Ureter (tissue), 1 donor: ENCODE measurements at places on chromosomes 7 and 10. TPM values are rescaled to one million over a fixed set of nuclear protein-coding genes. Genes with fewer than 3 reads are reported as not detected.

GRCh38 chr10:31778627-31779026 lies 150.0 kb downstream of the ARHGAP12 start:
- no peak for DNase-seq

- DNase-seq, result peak; percentile 75
These were observed 52.3 kb upstream of the MYL10 start for GRCh38 chr7:101681170-101682007.

The NEURL1 gene
- 1.2 TPM for total RNA-seq

GRCh38 chr7:25951414-25952260 lies 200.4 kb upstream of the NFE2L3 start:
- no peak for DNase-seq

The CCDC7 gene
- 31.7 TPM for total RNA-seq

GRCh38 chr10:116105264-116105663 lies 167.7 kb downstream of the GFRA1 start:
- no peak for DNase-seq

DNA sequence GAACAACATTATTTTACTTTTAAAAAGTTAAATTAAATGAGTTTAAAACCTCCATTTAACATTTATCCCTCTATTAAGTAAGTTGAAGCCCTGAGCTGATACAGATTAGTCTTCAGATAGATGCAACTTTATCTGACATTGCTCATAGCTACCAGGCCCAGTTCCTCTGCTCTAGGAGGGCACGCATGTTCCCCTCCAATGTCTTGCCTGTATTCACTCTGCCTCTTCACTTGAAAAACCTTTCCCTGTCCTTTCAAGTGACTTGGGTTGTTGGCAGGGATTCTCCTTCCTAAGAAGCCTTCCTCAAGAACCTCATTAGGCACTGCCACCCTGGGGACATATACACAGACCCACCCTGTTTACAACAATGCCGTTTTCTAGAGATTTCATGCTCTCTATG lies 270.4 kb downstream of the RELN start:
- no peak for DNase-seq

GRCh38 chr10:86411281-86411841 lies 44.8 kb upstream of the GRID1 start:
- peak; percentile 51 for DNase-seq

The ITGB1 gene
- 349 TPM for total RNA-seq

DNA sequence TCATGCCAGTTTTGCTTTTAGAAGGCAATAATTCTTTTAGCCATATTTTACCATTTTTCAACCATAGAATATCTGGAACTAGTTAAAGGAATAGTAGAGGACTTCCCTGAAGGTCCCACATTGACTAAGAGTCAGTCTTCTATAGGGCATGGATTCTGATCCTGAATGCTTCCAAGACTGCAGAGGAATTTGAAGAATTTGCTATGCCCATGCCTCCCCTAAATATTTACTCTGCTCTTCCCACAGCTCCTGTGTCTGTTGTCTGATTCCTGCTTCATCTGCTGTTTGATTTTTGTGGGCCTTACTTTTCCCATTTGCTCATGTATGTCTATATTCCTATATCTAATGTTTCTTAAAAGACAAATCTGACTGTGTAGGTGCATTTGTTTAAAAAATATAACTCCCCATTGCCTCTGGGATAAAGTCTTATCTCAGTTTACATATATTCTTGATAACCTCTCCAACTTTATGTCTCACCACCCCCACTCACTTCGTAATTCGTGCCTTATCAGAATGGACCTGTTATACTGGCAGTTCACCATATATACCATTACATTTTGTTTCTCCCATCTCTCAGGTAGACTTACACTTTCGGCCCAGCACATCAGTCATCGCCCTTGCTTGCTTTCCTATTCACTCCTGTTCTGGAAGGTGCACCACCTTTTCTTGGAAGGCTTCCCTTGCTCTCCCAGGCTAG lies 33.9 kb downstream of the LRRC4 start:
- DNase-seq, result no peak

GRCh38 chr10:26931223-26931622 lies 70.5 kb upstream of the ABI1 start:
- DNase-seq, result no peak

- no peak for DNase-seq
These were observed 329.9 kb upstream of the CELF2 start for GRCh38 chr10:10687751-10688150.

- no peak for DNase-seq
These were observed 57.5 kb downstream of the FHIP2A start for GRCh38 chr10:114879093-114879492.

The CLDN3 gene
- 6.8 TPM for total RNA-seq

The BUD31 gene
- total RNA-seq, result 104 TPM

The ODAD2 gene
- 0.86 TPM for total RNA-seq

The KAZALD1 gene
- 3.4 TPM for total RNA-seq

The COL17A1 gene
- total RNA-seq, result 18.5 TPM

- DNase-seq, result no peak
These were observed 111.4 kb downstream of the TFPI2 start for GRCh38 chr7:93779115-93779514.

- DNase-seq, result no peak
These were observed 12.2 kb downstream of the ARPC1B start for GRCh38 chr7:99386584-99387238.

DNA sequence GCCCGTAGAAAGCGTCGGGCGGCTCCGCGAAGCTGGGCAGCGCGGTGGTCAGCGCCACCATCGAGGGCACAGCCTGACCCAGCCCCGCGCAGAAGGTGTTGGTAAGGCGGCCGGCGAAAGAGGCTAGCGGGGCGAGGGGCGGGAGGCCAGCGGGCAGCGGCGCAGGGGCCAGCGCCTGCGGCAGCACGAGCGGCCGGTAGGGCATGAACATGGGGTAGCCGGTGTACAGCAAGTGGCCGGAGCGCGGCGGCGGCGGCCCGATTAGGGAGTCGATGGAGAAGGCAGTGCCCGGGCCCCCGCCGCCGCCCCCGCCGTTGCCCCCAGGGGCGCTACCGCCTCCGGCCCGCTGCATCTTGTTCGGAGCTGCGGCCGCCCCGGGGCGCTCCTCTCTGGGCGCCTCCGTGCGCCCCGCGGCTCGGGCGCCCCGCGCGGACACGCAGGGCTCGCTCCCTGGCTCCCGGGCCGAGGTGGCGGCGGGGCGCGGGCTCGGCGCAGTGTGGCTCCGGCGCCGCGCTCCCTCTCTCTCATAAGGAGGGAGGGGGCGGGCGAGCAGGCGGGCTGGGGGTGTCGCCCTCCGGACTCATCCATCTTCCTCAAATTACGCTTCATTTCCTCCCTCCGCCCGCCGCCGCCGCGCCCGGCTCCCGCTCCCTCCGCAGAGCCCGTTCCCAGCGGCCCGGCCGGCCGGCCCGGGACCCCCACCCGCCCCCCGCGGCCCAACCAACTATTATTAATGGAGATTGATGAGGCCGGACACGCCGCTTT lies at the start of gene GBX1:
Gene GBX1 (minus strand): TSS at position 498 of the 765 bp plus-strand sequence. CDS start 146 bp downstream, at position 352.
- no peak for DNase-seq

- DNase-seq, result no peak
These were observed 317.7 kb upstream of the SEMA3C start for GRCh38 chr7:81236560-81236959.

DNA sequence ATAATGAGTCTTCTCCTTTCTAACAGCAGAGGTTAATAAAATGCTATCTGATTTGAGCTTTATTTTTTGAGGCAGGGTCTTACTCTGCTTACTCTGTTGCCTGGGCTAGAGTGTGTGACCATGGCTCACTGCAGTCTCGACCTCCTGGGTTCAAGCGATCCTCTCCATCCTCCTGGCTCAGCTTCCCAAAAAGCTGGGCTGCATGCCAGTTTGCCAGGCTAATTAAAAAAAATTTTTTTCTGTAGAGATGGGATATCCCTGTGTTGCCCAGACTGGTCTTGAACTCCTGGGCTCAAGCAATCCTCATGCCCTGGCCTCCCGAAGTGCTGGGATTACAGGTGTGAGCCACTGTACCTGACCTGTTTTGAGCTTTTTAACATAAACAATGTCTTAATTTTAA lies 56.7 kb downstream of the SCD start:
- DNase-seq, result no peak

GRCh38 chr7:118218413-118219156 lies 5.9 kb upstream of the ANKRD7 start:
- no peak for DNase-seq

DNA sequence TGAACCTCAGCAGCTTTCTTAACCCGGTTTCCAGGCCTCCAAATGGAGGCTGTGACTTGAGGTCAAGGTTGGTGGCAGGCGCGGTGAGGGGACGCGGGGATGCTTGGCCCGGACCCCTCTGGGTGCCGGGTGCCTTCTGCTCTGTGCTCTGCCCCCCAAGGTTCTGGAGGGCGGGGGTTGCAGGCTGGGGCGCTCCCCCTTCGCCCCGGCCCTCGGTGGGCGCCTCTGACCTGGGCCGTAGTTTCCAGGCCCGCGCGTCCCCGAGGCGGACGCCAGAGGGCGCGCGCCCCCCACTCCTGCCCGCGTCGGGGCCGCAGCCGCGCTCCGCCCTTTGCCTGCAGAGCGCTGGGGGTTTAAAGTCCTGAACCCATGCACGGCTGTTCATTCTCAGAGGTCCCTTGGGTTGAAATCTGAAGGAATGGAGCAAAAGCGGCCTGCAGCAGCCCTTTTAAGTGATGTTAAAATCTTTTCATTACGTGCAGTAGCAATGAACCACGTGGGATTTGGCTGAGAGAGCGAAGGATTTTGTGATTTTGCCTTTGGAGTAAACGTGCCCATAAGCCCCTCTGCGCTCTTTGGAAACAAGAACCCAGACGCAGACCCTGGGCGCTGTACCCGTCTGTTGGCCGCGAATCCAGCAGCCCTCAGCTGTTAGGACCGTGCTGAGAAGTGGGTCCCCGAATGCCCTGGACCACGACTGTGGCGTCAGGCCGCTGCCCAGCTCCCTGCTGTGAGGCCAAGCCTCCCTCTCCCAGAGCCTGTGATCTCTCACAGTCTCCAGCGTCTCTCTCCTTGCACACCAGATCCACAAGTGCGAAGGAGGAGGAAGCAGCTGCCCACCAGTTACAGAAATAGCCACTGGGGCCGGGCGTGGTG lies 135.0 kb downstream of the ACTR3B start:
- DNase-seq, result no peak

- DNase-seq, result peak; percentile 23
These were observed 255.1 kb upstream of the MKLN1 start for GRCh38 chr7:131072505-131073091.

The SLC26A4 gene
- total RNA-seq, result 1.4 TPM

DNA sequence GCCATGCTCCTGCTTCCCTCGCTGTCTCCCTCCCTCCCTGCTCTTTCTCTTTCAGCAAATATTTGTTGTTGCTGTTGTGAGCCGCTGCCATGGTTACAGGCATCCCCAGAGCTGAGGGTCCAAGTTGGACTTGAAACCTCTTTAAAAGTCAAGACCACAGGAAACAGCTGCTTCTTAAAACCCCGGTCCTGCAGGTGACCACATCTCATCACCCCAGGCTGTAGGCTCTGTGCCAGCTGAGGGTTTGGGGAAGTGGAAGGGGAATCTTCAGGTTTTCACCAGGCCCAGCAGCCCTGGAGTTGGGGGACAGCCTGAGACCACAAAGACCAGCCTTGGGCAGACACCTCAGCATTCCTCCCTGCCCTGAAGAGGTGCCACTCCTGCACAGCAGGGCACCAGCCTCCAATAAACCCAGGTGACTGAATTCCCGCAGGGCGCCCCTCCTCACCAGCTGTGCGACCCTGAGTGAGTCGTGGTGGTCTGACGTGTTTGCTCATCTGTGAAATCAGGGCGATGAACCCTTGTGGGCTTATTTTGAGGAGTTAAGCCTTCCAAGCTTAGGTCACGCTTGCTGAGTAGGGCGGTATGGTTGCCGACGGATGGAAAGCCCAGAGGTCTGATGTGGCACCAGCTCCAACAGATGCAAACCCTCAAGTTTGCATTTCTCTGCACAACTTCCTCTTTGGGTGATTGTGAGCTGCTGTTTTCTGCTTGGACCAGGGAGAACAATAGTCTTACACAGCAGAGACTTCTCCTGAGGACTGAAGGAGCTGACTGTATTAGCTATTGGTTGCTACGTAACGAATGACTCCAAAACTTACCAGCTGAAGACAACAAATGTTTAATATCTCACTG lies 24.8 kb downstream of the NPTX2 start:
- no peak for DNase-seq

The ANKRD22 gene
- 14.7 TPM for total RNA-seq

- peak; percentile 43 for DNase-seq
These were observed 1.4 kb upstream of the HOXA6 start for GRCh38 chr7:27148756-27149641.

- no peak for DNase-seq
These were observed 161.8 kb downstream of the SKIDA1 start for GRCh38 chr10:21363731-21364104.

The IL2RA gene
- 2.2 TPM for total RNA-seq

DNA sequence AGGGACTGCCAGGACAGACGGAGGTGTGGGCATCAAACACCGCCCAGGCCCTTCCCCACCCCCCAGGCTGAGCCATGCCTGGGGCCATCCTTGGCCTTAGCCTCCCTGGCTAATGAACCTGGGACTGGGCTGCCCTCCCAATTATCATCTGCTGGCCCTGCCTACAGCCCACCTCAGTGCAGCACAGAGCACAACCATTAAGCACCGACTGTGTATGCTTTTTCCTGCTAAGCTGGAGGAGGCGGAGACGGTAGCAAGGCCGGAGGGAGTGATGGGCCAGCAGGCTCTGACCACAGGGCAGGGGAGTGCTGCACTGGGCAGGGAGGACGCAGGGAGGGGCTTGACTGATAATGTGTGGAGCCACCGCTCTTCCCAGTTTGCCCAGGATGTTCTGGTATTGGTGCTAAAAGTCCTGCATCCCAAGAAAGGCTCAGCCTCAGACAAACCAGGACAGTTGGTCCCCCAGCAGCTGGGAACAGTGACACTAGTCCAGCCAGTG lies 72.0 kb downstream of the C10orf143 start:
- no peak for DNase-seq

The CFAP69 gene
- 9.3 TPM for total RNA-seq

The AGBL3 gene
- 3.9 TPM for total RNA-seq

The ANKRD30A gene
- total RNA-seq, result not detected

- DNase-seq, result no peak
These were observed 76.8 kb upstream of the LEP start for GRCh38 chr7:128164061-128164954.

DNA sequence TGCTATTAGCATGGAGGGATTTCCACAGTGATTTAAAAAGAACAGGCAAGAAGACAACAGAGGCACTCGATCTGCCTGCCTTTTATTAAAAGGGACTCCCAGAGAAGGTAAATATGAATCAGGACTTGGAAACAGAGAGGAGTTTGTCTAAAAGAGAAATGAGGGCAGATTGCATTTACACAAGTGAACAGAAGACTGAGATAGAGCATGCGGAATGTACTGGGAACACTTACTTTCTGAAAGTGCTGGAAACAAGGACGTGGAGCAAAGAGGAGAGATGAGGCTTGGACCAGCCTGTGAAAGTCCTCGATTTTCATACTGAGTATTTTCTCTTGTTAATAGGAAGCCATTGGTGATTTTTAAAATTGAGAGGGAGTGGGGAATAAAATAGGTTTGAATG lies 35.7 kb downstream of the MEOX2 start:
- no peak for DNase-seq

The FXYD4 gene
- total RNA-seq, result 13.8 TPM
